NCI-H524 (cell line): ENCODE measurements at places on chromosomes 7 and 10.

DNA sequence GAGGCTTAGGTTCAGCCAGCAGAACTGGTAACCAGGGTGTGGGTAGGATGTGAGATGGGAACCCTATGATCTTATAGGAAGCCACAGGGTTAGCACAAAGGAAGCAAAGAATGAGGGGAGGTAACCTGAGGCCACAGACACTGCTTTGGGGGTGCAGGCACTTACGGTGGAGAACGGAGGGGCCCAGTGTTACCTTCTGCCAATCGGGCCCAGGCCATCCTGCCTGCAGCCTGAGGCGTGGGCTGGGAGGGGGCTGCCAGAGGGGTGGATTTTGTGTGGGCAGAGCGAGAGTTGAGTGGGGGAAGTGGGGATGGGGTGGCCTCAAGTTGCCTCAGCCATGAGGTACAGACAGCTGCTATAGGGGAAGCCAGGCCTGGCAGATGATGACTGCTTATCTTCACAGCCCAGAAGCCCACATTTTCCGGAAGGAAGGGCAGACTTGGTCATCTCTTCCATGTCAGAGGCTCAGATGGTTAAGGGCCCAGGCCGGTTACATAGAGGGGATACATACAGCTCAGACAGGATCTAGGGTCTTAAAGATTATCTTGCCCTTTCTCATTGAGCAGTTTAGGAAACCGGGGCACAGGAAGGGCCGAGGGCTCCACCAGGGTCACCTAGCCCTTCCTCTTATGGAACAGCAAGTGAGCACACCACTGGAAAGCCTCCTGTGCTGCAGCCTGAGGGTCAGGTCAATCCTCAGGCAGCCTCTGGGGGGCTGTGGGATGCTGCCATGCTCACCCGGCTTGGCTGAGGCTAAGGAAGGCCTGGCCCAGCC is 24.4 kb upstream of the VSIR start:
- no peak for DNase-seq

GRCh38 chr10:120051671-120052070 is 159.1 kb downstream of the SEC23IP start:
- no peak for DNase-seq

DNA sequence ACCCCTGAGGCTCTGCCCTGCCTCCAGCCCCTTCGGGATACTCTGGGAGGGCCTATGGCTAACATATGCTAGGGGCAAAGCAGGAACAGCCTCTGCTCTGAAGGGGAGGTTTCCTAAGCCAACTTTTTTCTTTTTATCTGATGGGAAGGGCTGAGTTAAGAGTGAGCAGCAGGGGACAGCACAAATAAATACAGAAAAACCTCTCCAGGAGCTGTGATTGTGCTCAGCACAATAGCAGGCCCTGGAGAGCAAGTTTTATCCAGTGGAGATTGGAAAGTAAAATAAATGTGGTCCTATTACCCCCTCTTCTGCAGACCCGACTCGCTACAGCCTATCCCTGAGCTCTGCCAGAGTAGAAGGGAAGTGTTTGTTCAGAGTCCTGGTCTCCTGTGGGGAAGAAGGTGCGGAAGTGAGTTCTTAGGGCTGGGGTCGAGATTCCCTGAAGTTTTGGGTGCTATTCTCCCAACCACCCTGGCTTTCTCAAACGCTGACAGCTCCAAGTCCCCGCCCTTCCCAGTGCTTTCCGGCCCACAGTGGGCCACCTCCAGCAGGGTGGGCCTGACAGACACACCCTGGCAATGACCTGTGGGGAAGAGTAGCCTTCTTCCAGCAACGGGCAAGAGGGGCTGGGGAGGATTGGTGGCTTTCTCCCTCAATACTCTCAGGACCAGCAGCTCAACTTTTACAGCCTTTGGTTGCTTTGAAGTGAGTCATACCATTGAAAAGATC is 23.0 kb upstream of the AFAP1L2 start:
- DNase-seq = no peak

- peak; percentile 66 for DNase-seq
Observed at GRCh38 chr10:102776779-102777456, 33.2 kb downstream of the WBP1L start.

DNA sequence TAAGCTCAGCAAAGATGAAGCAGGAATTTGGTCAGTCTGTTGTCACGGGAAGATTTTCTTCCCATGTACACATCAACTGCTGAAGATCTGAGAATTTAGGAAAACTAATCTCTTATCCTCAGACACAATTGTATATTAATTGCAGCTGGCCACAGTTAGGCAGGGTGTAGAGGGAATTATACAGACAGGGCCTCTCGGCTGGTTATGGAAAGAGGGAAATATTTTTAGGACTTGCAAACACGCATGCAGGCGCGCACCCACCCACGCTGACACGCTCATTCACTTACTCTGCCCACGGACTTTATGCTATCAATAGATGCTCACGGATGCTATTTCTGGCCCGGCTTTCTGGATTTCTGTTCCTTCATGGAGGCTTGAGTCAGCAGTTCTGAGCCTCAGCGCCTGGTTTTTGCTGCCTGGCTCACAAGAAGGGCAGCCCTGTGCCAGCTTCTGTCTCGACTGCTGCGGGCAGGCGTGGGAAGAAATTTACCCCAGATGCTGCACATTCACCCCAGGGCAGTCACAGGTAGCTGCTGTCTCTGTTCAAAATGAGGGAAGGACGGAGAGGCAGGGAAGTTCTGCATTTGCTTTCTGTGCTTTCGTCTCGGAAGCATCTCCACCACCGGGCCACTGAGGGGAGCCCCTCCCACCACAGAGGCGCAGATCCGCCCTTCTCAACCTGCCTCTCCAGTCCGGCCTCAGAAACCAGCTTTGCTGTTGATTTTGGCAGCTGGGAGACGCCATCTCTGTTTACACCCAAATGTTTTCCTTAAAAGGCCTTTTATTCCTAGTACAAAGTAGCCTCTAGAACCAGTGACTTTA is 116.3 kb upstream of the BTBD16 start:
- no peak for DNase-seq

- DNase-seq = no peak
Observed at GRCh38 chr7:111594602-111595001, 32.3 kb upstream of the IMMP2L start.

- no peak for DNase-seq
Observed at GRCh38 chr10:71039551-71039950, 151.2 kb upstream of the PCBD1 start.
